ENCODE measurements at places on chromosomes 13 and 19.

- DNase-seq = no peak
These were observed 79.2 kb downstream of the SLAIN1 start for GRCh38 chr13:77776704-77777103.

DNA sequence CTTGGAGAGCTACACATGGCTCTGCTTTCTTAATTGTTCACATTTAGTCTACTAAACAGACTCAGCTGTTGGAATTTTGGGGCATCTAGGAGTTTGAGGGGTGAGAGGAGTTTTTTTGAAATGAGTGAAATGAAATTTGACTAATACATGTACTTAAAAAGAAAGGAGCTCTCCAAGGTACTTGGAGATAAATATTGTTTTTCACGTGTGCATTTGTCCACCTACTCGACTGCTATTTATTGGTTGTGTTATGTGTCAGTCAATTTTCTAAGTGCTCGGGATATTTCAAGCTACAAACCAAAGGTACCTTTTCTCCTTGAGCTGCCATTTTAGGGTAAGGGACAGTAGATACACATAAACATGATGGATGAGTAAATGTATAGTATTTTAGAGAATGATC, 697.0 kb downstream of the LIG4 start:
- DNase-seq = peak; percentile 18

DNA sequence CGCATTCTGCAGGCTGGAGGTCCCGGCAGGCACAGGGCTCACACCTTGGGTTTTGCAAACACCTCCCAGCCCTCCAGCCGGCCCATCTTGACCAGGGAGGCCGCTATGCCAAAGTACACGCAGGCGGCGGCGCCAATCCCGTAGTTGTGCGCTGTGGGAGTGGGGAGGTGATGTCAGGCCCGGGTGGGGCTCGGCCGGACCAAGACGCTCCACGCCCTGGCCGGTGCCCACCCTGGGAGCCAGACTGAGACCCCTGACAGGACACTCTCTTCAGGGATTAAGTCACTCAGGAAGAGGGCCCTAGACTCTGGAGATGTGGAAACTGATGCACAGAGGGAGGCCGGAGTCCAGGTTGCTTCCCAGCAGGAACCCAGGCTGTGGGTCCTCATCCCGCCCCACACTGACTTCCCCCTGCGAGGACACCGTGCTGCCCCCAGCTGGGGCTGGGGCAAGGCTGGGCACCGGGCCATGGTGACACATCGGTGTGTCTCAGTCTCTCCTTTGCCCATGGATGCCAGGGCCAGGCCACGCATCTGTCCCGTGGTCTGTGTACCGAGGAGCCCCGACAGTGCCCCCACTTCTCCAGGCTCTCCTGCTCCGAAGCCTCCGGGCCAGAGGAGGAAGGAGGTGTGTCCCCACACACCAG, 8.8 kb downstream of the NDUFA11 start:
- no peak for DNase-seq

DNA sequence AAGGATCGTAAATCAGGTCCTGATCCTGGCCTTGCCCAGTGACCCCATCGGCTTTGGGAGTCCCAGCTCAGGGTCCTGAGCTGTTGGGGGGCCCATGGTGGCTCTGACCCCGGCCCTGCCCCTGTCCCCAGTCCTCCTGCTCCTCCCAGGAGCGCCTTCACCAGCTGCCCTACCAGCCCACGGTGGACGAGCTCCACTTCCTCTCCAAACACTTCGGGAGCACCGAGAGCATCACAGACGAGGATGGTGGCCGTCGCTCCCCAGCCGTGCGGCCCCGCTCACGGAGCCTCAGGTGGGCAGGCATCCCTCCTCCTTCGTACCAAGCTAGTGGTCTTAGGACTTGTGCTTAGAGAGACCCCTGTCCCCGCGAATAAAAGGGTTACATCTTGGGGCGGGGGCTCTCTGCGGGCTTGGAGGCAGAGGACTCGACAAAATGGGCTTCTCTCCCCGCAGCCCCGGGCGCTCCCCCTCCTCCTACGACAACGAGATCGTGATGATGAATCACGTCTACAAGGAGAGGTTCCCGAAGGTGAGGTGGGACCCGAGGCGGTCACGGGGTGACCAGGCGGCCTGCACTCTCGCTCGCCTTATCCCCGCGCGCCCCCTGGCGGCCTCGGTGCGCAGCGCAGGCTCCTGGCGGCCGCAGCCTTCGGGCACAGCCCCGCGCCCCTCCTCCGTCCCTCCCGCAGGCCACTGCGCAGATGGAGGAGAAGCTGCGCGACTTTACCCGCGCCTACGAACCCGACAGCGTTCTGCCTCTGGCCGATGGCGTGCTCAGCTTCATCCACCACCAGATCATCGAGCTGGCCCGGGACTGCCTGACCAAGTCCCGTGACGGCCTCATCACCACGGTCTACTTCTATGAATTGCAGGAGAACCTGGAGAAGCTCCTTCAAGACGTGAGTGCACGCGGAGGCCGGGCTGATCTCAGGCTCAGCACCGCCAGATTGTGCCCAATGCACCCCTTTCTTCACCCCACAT, 9.1 kb downstream of the MAST1 start:
- peak; percentile 83 for DNase-seq

- no peak for DNase-seq
These were observed 1714.4 kb downstream of the OLFM4 start for GRCh38 chr13:54742984-54743383.

- DNase-seq = no peak
These were observed 312.8 kb upstream of the PCDH20 start for GRCh38 chr13:61728471-61728870.

- peak; percentile 92 for DNase-seq
These were observed 10.1 kb downstream of the AP2S1 start for GRCh38 chr19:46840498-46840942.

DNA sequence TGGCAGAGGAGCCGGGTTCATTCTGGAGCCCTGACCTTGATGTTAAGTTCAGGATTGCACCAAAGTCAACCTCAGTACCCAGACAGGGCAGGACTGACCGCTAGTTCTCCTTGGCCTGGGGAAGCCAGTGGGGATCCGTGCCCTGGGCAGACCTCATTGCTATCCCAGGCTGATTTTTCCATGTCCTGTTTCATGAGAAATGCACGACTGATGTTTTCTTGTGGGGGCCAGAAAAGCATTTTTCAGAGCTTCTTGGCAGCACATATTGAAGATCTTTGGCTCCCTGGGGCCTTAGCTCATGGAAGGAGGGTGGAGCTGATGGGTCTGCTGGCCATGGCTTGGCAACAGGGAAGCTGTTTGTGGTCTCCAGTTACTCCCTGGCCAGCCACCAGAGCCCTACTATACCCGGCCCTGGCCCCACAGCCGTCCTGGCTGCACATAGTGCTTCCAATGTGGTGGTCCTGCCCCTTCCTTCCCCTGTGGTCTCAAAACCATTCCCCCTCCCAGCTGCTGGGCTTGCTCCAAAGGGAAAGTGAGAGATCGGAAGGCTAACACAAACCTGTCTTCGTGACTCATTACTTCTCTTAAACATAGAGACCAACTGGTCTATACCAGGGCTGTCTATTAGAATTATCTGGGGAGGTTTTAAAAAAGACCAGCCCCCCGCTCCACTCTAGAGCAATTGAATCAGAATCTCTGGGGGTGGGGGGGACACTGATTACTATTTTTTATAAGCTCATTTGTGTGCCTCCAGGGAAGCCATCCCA, 11.2 kb downstream of the IL17D start:
- DNase-seq = no peak

- DNase-seq = no peak
These were observed 2.0 kb downstream of the ERVV-1 start for GRCh38 chr19:53015730-53016129.

- DNase-seq = no peak
These were observed 349 bp downstream of the ZNF98 start for GRCh38 chr19:22421797-22422196.

DNA sequence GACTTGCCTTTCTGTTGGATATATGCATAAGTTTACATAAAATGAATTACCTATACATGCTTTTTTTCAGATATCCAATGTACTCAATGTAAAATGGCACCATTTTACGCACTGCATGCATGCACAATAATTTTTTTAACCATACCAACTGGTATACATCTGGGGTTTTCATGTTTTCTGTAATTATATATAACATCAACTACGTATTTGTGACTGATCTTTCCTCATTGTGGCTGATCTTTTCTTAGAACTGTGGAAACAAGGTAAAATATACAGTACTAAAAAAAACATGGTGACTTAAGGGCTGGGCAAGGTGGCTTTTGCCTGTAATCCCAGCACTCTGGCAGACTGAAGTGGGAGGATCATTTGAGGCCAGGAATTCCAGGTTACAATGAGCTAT, 18.5 kb downstream of the PSPC1 start:
- DNase-seq = no peak

DNA sequence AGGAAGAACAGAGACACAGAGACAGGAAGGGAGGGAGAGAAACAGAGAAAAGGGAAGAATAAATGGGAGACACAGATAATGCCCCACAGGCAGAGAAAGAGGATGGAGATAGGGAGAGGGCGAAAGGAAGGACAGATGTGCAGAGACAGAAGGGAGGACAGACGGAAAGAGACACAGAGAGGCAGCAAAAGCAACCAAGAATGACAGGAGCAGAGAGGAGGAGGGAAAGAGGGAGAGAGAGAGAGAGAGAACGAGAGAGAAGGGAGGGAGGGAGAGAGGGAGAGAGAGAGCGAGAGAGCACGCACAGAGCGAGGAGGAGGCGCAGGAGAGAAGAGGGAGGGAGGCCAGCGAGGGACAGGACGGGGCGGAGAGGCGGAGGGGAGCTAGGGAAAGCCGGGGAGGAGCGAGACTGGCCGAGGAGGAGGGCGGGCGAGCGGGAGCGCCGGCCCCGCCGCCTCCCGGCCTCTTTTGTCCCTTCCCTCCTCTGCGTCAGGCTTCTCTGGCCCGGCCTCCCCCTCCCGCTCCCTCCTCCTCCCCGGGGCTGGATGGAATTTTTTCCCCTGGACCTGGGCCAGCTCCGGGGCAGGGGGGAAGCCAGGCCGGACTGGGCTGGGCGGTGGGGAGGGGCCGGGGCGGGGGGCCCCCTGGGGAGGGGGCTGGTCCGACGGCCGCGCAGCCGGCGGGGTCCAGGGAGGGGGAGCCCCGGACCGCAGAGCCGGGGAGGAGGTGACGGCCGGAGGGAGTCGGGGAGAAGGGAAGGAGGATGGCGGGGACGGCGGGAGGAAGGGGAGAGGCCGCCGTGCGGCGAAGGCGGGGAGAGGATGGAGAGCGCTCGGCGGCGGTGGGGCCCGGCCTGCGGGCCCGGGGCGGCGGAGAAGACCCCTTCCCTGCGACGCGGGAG, 4.2 kb upstream of the SPACA6 start:
- no peak for DNase-seq

DNA sequence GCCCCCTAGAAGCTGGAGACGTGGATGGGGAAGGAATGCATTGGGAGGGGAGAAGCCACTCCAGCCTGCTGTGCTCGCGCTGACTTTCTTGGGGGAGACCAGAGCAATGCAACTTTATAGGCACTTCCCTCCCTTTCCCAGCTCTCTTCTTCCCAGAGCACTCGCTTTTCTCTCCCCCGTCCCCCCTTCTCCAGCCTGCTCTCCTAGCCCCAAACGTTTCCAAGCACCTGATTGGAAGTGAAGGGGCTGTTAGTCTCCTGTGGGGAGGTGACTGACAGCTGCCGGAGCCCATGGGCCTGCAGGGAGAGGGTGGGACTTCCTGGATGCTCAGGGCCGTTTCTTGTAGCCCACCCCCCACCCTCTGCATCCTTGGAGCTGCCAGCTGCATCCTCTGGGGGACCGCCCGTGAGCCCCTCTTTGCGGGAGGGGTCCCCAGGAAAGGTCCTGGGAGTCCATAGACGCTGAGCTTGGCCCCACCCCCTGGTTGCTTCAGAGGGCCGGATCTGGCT, 2.5 kb downstream of the HDGFL2 start:
- no peak for DNase-seq
